Mesothelial cell of epicardium (in vitro differentiated cells): ENCODE measurements at places on chromosomes 4 and X. TPM values are rescaled to one million over a fixed set of nuclear protein-coding genes. Genes with fewer than 3 reads are reported as not detected.

DNA sequence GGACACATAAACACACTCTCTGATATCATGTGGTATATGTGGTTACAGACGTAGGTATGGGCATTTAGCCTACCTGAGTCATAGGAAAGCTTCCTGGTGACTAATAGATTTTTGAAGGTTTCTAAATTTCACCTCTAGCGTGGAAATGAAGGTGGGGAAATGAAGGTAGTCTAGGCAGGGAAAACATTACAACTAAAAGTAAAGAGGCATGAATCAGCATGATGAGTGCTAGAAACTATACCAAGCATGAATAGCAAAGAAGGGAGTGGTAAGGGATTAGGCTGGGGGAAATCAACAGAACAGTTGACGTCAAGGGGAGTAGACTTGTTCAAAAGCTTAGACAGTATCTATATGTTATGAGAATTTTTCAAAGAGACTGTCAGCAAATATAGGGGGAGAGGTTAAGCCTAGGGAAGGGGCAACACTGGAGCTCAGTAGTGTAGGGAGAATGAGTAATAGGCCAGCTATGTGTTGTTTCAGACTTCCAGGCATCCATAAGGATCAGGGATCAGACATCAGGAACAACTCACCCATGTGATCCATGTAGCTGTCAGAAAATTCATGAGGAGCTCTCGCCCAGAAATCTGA, 279.3 kb upstream of the DIPK2B start:
- DNase-seq, result no peak
- H3K36me3 ChIP-seq, result no peaks in the 10 kb centered on the region
- H3K4me1 ChIP-seq, result no peaks in the 10 kb centered on the region

COL4A6 gene
- 99.4 to 102 TPM (median 102 TPM) in 3 replicates for total RNA-seq

GRCh38 chr4:148007314-148007760, 275.4 kb downstream of the ARHGAP10 start:
- DNase-seq, result no peak
- no peaks in the 10 kb centered on the region for H3K27me3 ChIP-seq
- peaks cover 9% of the 10 kb centered on the region for H3K4me1 ChIP-seq
- H3K4me3 ChIP-seq, result no peak overlapping the region

- H3K4me3 ChIP-seq, result no peak overlapping the region
- no peaks in the 10 kb centered on the region for H3K27me3 ChIP-seq
- no peak for DNase-seq
- peaks cover 3% of the 10 kb centered on the region for H3K36me3 ChIP-seq
- H3K4me1 ChIP-seq, result no peaks in the 10 kb centered on the region
Measured at GRCh38 chrX:73767017-73767416, 204.0 kb downstream of the CHIC1 start.

DNA sequence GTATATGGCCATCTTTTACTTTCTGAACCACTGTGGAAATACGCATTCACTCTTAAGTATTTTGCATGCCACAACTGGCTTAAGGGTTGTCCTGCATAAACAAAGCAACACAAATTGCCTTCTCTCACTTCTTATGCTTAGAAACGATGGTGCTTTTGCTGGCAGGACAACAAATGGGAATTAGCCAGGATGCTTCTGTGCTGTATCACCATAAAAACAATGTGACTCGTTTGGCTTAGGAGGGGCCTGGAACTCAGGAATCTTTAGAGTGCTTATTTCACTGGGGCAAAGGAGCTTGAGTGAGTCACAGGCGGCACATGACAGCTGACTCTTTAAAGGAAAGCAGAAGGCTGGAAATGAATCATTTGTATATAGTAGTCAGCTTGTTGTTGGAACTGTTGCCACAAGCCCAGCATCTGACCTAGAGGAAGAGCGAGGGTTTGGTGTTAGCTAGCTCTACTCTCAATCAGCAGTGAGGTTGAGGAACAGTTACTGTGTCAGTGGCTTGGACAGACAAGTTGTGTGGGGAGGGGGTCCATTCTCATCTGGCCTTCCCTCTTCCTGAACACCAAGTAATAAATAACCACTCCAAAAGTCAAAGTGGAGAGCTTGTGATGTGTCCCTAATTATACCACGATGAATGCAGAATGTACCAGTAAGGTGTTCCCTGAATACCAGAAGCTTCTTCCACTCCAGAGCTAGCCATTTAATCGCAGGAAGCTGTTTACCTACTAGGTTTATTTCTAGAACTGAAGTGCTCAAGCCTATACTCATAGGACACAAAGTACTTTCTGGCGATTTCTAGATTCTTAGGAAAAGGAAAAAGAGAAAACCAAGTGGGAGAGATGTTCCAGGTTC, 293.1 kb downstream of the CAMK2D start:
- H3K27me3 ChIP-seq, result peaks cover 2% of the 10 kb centered on the region
- H3K4me3 ChIP-seq, result no peak overlapping the region
- peaks cover 8% of the 10 kb centered on the region for H3K4me1 ChIP-seq
- no peak for DNase-seq

DNA sequence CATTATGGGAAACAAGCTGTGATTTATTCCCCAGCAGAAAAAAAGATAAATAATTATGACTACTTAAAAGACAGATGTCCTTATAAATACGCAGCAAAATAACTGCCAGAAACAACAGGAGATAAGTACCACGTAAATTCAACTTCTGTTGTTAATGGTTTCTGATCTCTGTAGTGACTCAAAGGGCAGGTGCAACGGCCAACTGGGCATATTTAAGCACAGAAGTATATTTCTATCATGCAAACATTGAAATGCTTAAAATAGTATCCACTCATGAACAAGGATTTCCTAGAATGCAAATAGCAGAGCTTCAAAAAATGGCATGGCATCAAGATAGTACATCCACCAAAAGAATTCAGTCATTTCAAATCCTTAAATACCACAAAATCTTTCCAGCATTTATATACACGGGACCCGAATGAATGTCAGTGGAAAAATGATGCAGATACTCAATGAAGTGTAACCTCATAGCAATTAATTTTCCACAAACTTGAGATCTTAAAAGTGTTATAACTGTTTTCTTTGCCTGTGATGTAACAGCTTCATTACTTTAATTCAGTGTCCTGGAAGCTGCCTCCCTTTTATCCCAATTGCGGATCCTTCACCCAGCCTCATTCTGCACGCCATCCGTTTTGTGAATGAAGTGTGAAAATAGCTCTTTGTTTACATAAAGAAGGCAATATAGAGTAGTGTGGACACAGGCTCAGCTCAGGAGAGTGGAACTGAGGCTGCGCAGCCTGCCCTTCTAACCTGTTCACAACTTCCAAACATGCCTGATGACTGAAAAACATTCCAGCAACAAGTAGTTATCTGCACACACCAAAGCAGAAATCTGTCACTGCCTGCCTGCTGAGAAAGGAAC, 10.2 kb downstream of the PDGFC start:
- DNase-seq, result no peak
- H3K36me3 ChIP-seq, result peaks cover 2% of the 10 kb centered on the region
- no peak overlapping the region for H3K27ac ChIP-seq
- H3K4me3 ChIP-seq, result no peak overlapping the region
- peaks cover 64% of the 10 kb centered on the region for H3K4me1 ChIP-seq

AREG gene
- total RNA-seq, result 1.3 to 1.7 TPM (median 1.5 TPM) in 3 replicates

DNA sequence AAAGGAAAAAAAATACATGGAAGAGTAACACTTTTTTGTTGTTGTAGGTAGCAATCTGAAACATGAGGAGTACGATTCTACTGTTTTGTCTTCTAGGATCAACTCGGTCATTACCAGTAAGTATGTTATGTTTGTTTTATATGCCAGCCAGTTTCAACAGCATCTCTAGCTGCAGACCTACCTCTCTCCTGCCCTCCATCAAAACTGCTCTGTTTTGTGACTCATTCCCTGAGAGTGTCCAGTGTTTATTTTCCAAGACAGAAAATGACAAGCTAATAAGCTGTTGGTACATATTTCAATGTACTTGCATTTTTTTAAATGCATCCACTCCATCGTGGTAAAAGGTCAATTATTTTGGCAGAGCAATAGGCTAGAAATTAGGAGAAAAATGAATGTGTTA, 347 bp downstream of the AMTN start:
- H3K4me3 ChIP-seq, result no peak overlapping the region
- no peaks in the 10 kb centered on the region for H3K36me3 ChIP-seq
- H3K4me1 ChIP-seq, result no peaks in the 10 kb centered on the region
- peaks cover 11% of the 10 kb centered on the region for H3K27me3 ChIP-seq
